ENCODE measurements at places on chromosomes 6 and 20. TPM values are rescaled to one million over a fixed set of nuclear protein-coding genes. Genes with fewer than 3 reads are reported as not detected.

SEMG2 gene
- total RNA-seq, result not detected

SPTLC3 gene
- 0.97 TPM for total RNA-seq

PARD6B gene
- 6.5 TPM for total RNA-seq

SLC22A16 gene
- not detected for total RNA-seq

CLVS2 gene
- not detected for total RNA-seq

RBL1 gene
- 10.8 TPM for total RNA-seq

TJAP1 gene
- total RNA-seq, result 13.9 TPM

GNAS-AS1 gene
- 0.64 TPM for total RNA-seq

GPX5 gene
- total RNA-seq, result not detected

ME1 gene
- 39.7 TPM for total RNA-seq

LY6G5C gene
- 0.64 TPM for total RNA-seq

RSPH9 gene
- 0.86 TPM for total RNA-seq

TMEM181 gene
- 35.1 TPM for total RNA-seq

KIAA1755 gene
- total RNA-seq, result 0.64 TPM

PRND gene
- not detected for total RNA-seq

MAPK14 gene
- 51.9 TPM for total RNA-seq

UBD gene
- not detected for total RNA-seq

EFCAB8 gene
- total RNA-seq, result 0.32 TPM

DLGAP4 gene
- 15.5 TPM for total RNA-seq

SLC13A3 gene
- 1.6 TPM for total RNA-seq

SLC52A3 gene
- not detected for total RNA-seq

ZNF311 gene
- 0.97 TPM for total RNA-seq

FKBP1C gene
- 0.43 TPM for total RNA-seq

ALDH5A1 gene
- total RNA-seq, result 0.64 TPM

BACH2 gene
- 0.64 TPM for total RNA-seq

MAS1 gene
- total RNA-seq, result not detected

PRELID3B gene
- 61.2 TPM for total RNA-seq

CTSA gene
- total RNA-seq, result 60.9 TPM

TRIM10 gene
- not detected for total RNA-seq

C20orf144 gene
- total RNA-seq, result under 0.01 TPM

MCCD1 gene
- total RNA-seq, result not detected

COL21A1 gene
- total RNA-seq, result under 0.01 TPM

ITPR3 gene
- 15.1 TPM for total RNA-seq

EZR gene
- 100 TPM for total RNA-seq

MYO6 gene
- 15.1 TPM for total RNA-seq

RIPPLY2 gene
- total RNA-seq, result not detected

HLA-DMB gene
- total RNA-seq, result 1.7 TPM

APOM gene
- 0.43 TPM for total RNA-seq

KAT14 gene
- total RNA-seq, result 13.9 TPM

LTB gene
- not detected for total RNA-seq

Data from fibroblast of villous mesenchyme (primary cell).